ENCODE measurements at places on chromosomes 1 and 21.

- peak; percentile 76 for DNase-seq
Measured at GRCh38 chr1:35568975-35569395, 4.1 kb upstream of the TFAP2E start.

- DNase-seq, result no peak
Measured at GRCh38 chr1:54581621-54582035, 33.6 kb downstream of the ACOT11 start.

GRCh38 chr1:166876540-166876838, 425 bp upstream of the TADA1 start:
- no peak for DNase-seq

- no peak for DNase-seq
Measured at GRCh38 chr1:2534687-2535441, 4.8 kb upstream of the HES5 start.

GRCh38 chr1:159010391-159010790, 684 bp downstream of the IFI16 start:
- DNase-seq, result no peak

DNA sequence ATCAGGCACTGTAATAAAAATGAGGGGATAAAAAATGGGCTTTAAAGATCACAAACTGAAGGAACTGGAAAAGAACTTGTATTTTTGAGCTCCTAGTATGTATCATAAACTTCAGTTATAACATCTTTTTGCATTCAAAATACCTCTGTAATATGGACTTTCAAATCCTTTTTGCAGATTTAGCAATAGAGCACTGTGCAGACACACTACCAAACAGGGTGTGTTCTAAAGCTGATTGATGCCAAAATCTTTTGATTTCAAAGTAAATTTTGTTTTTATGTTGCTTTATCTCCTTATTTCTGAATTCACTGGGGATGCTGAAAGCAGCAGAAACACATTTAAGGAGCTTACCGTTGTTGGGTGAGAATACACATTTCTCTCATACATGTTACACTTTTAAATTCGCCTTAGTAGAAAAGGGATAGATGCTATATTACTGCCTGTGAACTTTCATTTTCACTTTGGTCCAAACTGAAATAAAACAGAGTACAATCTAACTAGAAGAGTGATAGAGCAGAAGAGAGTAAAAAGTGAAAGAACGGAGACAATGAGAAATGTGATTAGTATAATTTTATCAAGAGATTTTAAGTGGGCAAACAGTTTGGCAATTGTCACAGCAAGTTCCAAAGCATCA, 1126.6 kb downstream of the BRINP3 start:
- no peak for DNase-seq

GRCh38 chr1:232226197-232226712, 403.7 kb downstream of the SIPA1L2 start:
- peak; percentile 37 for DNase-seq

DNA sequence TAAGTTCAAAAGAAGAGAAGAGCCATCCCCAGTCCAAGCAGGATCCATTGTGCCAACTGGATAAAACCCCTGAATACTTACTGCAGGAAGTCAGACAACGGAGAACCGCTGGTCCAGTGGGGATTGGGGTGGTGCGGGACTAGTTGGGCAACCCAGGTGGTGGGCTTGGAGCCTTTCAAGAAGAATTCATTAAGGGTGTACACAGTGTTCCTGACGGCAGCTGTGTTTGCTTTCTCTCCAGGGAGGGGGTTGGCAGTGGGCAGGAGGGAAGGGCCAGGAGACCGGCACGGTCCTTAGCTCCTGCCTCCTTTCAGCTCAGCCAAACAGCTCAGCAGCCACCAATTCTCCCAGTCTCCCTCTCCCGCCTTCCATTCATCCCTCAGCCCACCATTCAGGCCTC, 7.1 kb upstream of the CDK18 start:
- DNase-seq, result no peak

DNA sequence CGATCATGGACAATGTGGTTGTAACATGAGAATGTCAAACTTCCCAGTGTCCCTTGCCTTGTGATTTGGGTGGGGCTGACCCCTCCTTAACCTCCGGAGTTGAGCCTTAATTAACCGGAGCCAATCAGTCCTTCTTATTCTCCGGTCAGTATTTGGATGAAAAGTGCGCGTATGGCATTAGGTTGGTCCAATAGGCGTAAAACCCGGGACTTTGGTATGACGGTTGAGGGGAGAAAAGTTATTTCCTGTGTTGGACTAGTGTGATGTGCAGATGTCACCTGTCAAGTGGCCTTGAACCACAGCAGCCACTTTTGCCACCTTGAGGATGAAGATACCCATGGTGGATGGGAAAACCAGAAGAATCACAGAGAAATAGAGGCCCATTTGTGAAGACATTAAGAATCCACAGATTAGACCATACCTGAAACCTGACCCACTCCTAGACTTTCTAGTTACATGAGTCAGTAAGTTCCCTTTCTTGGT, 5.1 kb downstream of the PAFAH2 start:
- no peak for DNase-seq

GRCh38 chr1:172347416-172347815, 73.1 kb upstream of the C1orf105 start:
- DNase-seq, result no peak

DNA sequence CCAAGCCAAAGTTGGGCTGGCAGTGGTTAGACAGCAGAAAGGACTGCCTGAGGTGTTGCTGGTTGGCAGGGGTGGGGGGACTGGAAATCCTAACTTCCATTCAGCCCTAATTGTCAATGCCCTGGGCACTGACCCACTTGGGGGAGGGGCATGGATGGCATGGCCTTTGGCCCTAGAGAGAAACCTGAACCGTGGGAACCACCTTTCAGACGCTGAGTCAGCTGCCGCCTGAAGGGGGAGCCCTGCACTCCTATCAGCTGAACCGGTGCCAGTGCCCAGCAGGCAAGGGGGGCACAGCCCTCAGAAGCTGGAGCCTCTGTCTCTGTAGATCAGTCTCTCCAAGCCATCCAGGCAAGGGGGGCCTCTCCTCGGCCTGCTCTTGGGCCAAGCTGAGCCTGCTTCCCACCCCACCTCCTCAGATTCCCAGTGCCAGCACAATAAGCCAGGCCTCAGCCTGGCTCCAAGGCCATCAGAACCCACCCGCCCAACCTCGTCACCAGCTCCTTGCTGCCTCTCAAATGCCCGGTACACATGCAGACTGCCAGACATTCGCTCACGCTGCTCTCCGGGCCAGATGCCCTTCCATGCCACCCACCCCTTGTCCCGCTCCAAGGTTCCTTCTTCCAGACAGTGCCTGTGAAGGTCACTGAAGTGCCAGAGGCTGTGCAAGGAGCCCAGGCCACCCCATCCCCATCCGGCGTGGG, 11.6 kb downstream of the TINAGL1 start:
- DNase-seq, result peak; percentile 72
